Mesothelial cell of epicardium (in vitro differentiated cells): ENCODE measurements at places on chromosomes 6 and 20. TPM values are rescaled to one million over a fixed set of nuclear protein-coding genes. Genes with fewer than 3 reads are reported as not detected.

TTBK1 gene
- 0.29 to 0.34 TPM (median 0.29 TPM) in 3 replicates for total RNA-seq

SRXN1 gene
- total RNA-seq = 13.3 to 13.6 TPM (median 13.5 TPM) in 3 replicates

DNA sequence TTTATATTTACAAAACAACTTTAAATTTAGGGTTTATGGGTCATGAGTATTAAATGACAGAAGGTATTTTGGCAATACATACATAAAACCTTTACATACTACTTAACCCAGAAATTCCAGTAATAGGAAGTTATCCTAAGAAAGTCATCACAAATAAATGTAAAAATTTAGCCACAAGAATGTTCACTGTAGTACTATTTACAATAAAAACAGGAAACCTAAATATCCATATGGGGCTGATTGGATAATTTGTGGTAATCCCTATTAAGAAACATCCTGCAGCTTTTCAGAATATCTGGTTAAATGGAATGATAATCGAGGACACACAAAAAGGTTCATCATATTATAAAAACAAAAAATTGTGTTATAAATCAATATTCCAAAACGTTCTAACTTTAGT is 44.4 kb downstream of the TRAM2 start:
- H3K4me1 ChIP-seq = peaks cover 3% of the 10 kb centered on the region
- no peak overlapping the region for H3K27ac ChIP-seq
- no peak for DNase-seq
- peaks cover 8% of the 10 kb centered on the region for H3K36me3 ChIP-seq
- H3K27me3 ChIP-seq = no peaks in the 10 kb centered on the region

DNA sequence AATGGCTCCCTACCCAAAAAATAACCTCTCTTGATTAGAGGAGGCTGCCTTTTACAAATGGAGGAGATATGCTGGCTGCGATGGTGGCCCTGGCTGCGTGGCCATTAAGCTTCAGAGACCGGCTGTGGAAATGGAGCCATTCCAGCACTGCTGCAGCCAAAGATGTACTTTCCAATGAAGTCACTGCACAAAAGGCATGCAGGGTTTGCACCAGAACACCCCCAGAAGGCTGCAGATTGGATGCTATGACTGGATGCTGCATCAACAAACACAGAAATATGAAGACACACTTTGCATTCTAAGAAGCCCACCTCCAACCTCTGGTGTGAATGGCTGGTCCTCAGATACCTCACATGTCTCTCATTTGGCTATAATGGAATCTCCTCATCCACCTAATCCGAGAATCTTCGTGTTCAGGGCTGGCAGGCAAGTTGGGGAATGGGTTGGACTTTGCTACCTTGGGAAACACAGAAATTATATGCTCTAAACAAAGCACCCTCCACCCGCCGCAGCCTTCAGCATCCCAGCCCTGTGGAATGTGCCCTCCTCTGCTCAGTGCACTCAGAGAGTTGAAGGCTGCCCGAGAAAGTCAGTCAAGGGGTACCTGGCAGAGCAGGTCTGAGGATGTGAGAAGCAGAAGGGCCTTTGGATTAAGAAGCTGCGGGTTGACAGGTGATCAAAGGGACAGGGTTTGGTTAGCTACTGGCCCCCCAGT is 35.3 kb downstream of the APCDD1L start:
- peak; percentile 16 for DNase-seq
- H3K4me3 ChIP-seq = no peak overlapping the region
- H3K36me3 ChIP-seq = peaks cover 5% of the 10 kb centered on the region
- H3K27me3 ChIP-seq = peaks cover 9% of the 10 kb centered on the region
- H3K4me1 ChIP-seq = peaks cover 4% of the 10 kb centered on the region

DNA sequence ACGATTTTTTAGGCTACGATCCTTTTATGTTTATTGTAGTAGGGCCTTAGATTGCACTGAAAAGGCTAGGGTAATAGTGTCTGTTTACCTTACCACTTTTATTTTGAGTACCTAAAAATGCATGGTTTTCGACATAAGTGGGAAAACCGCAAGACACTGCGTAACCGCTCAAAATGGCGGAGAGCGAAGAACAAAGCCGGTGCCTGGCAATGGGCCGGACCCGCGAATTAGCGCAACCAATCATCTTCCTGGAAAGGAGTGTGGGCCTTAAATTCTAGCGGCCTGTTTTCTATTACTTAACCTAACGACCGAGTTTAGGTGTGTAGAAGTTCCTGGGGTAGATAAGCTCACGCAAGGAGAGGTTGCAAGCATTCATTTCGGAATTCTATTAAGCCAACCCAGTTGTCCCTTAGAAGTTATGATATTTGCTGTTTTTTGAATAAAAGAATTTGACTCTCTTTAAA is 118.0 kb downstream of the HFE start:
- no peaks in the 10 kb centered on the region for H3K36me3 ChIP-seq
- no peaks in the 10 kb centered on the region for H3K27me3 ChIP-seq
- H3K4me1 ChIP-seq = peaks cover 13% of the 10 kb centered on the region
- no peak overlapping the region for H3K4me3 ChIP-seq

DNA sequence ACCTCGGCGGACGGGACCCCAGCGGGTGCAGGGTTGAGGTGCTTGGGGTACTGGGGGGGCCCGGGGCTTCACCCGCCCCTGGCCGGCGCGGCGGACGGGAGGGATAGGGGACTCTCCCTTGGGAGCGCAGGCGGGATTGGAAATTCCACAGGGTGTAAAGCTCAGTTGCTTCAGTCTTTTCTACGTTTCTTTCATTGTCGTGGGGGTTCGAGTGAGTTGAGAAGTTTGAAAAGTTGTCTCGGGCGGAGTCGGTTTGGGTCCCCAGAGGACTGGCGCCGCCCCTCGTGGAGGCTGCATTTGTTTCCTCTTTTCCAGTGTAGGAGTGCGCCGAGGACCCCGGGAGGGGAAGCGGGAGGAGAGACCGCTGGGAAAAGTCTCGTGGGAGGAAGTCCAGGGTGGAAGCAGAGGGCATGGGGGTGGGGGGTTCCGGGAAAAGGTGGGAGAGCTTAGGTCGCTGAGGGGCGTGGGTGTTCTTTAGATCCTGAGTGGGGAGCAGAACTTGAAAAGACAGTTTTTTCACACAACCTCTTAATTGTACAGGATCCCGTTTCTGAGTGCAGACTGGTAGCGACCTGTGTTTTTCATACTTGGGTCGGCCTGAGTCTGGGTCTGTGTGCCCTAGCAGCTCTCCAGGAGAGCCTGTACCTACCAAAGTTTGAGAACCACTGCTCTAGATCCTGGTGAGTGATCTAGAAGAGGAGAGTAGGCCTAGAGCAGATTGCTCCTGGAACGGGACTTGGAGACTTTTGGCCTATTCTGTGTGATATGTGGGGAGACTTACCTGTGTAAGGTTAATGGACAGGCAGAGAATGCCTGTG is 495 bp downstream of the FAM83B start:
- DNase-seq = peak; percentile 59

- no peaks in the 10 kb centered on the region for H3K4me1 ChIP-seq
- no peak for DNase-seq
- H3K27me3 ChIP-seq = no peaks in the 10 kb centered on the region
- no peak overlapping the region for H3K27ac ChIP-seq
- no peaks in the 10 kb centered on the region for H3K36me3 ChIP-seq
- H3K4me3 ChIP-seq = no peak overlapping the region
Measured at GRCh38 chr6:26351544-26351953, 13.4 kb upstream of the BTN3A2 start.

DNA sequence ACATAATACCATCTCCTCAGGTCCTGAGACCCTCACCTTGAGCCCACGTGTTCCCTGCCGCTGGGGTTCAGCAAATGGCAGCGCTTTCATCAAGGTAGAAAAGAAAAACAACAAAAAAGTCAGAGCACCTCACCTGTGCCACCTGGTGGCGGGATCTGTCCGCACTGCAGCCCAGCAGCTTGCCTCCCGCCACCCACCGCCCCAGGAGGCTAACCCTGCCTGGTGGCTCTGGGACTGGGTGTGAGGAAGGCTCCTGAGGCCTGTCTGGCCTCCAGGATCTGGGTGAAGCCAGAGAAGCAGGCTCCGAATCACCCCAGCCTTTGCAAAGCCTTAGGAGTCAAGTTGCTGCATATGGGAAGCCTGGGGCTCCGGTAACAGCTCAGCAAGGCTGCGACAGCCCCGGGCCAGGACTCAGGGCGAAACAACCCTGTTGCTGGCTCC is 270.8 kb downstream of the BMP7 start:
- H3K27ac ChIP-seq = no peak overlapping the region
- H3K4me3 ChIP-seq = no peak overlapping the region
- no peaks in the 10 kb centered on the region for H3K27me3 ChIP-seq
- no peaks in the 10 kb centered on the region for H3K36me3 ChIP-seq
- H3K4me1 ChIP-seq = no peaks in the 10 kb centered on the region

DNA sequence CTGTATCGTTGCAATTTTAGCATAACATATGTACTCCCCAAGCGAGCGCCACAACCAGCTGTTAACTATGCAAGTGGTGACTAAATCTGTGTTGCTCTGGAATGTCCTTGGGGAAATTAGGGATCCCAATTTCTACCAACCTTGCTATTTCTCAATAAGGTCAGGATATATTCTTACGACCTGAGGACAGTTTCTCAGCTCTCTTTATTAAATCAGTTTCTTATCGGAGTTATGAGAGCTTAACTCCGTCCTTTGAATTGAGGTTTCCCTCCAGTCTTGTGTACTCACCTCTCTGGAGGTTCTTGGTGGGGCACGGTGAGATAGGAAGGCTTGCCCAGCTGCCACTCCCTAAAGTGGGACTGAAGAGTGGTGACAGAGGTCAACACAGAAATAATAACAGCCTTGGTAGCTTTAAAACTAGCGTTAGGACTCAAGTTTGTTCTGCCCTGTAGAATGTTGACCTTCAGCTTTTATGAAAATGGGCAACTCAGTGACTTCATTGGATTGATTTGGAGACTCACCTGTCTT is 694 bp downstream of the MRPS18B start:
- no peak for DNase-seq
- H3K4me3 ChIP-seq = peak overlapping the region; percentile 93
- no peaks in the 10 kb centered on the region for H3K27me3 ChIP-seq
- H3K36me3 ChIP-seq = peaks cover 24% of the 10 kb centered on the region
- peaks cover 38% of the 10 kb centered on the region for H3K4me1 ChIP-seq

- DNase-seq = no peak
- peaks cover 29% of the 10 kb centered on the region for H3K4me1 ChIP-seq
- H3K27ac ChIP-seq = peak overlapping the region; percentile 89
Measured at GRCh38 chr6:155117256-155117655, 122.1 kb downstream of the TIAM2 start.

DNA sequence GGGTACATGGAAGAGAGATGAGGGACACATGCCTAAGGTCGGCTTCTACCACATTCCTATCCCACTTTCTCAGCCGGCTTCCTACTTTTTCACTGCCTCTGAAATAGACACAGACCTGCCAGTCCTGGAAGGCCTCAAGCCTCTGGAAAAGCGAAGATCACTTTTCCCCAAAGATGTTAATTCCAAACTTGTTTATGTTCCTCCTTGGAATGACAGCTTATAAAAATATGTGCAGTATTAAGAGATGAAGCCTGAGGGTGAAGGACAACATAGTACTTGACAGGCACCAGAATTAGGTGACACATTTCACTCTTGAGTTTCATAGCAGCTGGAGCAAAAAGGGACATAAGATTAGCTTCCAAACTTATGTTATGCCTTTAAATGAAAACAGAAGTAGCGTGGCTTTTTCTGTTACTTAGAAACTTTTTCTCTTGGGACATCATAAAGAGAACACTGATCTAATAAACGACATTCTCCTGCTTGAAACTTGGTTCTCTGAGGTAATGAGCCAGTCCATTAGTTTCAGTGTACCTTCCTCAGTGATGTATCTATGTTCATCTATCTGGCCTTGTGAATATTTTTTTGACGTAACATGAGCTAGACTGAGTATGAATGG is 25.3 kb downstream of the FOXO3 start:
- peaks cover 87% of the 10 kb centered on the region for H3K4me1 ChIP-seq
- no peak for DNase-seq
- H3K36me3 ChIP-seq = no peaks in the 10 kb centered on the region
- no peaks in the 10 kb centered on the region for H3K27me3 ChIP-seq
- peak overlapping the region; percentile 79 for H3K27ac ChIP-seq
- no peak overlapping the region for H3K4me3 ChIP-seq

GRCh38 chr6:137258170-137258569 is 39.0 kb upstream of the IFNGR1 start:
- peaks cover 7% of the 10 kb centered on the region for H3K27me3 ChIP-seq
- no peak for DNase-seq
- peaks cover 9% of the 10 kb centered on the region for H3K36me3 ChIP-seq
- H3K4me3 ChIP-seq = no peak overlapping the region
- H3K4me1 ChIP-seq = peaks cover 7% of the 10 kb centered on the region

GRCh38 chr6:1622851-1623768 is 13.4 kb downstream of the FOXC1 start:
- H3K4me3 ChIP-seq = peak overlapping the region; percentile 78
- H3K36me3 ChIP-seq = no peaks in the 10 kb centered on the region
- peak overlapping the region; percentile 93 for H3K27ac ChIP-seq
- H3K27me3 ChIP-seq = peaks cover 67% of the 10 kb centered on the region

DNA sequence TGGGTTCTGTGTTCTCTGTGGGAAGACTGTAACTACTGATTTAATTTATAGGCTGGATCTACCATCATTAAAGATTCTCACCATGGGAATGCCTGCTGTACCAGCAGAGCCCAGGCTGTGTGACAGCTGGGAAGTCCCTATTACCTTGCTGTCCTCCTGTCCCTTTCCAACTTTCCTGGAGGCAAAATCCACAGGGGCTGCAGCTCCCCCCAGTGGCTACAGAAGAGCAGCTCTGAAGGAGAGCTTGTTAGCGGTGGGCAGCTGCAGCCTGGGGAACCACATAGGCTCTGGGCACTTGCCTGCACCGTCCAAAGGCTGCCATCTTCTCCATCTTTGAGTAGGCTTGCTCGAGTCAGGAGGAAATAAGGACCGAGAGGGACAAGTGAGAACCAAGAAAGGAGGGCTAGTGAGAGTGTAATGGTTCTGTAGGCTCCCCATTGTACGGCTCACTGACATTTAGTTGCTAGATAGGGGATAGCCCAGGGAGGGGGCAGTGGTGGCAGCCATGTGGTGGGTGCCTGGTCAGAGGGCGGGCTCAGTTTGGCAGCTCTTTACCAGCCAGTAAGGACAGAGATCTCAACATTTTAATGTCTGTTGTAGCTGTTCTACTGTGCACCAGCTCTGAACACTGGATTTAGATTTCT is 155.1 kb upstream of the MLIP start:
- peaks cover 2% of the 10 kb centered on the region for H3K36me3 ChIP-seq
- no peak for DNase-seq
- no peak overlapping the region for H3K27ac ChIP-seq

DNA sequence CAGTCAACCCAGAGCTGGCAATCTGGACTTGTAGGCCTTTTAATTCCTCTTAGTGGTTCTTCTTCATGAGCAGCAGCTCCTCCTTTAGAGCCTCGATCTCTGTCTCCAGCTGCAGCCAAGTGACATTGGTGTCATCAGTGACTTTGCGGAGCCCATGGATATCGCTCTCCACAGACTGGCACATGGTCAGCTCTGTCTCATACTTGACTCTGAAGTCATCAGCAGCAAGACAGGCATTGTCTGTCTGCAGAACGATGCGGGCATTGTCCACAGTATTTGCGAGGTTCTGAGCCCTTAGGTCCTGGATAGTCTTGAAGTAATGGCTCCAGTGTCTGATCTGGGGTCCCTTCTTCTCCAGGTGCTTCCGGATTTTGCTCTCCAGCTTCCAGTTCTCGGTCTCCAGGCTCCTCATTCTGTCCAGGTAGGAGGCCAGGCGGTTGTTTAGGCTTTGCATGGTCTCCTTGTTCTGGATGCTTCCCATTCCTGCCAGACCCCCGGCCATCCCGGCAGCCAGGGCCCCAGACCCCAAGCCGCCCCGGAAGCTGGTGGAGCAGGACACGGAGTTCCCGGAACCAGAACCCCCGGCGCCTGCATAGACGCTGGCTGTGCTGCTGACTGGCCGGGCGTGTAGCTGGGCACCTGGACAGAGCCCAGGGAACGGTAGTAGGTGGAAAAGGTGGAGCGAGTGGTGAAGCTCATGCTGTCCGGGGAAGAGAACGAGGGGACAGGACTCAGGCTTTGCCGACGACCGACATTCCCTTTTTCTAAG is 15.1 kb downstream of the RFPL4B start:
- no peak for DNase-seq
- peaks cover 12% of the 10 kb centered on the region for H3K4me1 ChIP-seq
- no peak overlapping the region for H3K4me3 ChIP-seq
- H3K36me3 ChIP-seq = no peaks in the 10 kb centered on the region
